ENCODE measurements at places on chromosomes 5 and 9. TPM values are rescaled to one million over a fixed set of nuclear protein-coding genes. Genes with fewer than 3 reads are reported as not detected.
A peak's percentile ranks its signal among the peaks of the same experiment; 100 is the strongest.

DNA sequence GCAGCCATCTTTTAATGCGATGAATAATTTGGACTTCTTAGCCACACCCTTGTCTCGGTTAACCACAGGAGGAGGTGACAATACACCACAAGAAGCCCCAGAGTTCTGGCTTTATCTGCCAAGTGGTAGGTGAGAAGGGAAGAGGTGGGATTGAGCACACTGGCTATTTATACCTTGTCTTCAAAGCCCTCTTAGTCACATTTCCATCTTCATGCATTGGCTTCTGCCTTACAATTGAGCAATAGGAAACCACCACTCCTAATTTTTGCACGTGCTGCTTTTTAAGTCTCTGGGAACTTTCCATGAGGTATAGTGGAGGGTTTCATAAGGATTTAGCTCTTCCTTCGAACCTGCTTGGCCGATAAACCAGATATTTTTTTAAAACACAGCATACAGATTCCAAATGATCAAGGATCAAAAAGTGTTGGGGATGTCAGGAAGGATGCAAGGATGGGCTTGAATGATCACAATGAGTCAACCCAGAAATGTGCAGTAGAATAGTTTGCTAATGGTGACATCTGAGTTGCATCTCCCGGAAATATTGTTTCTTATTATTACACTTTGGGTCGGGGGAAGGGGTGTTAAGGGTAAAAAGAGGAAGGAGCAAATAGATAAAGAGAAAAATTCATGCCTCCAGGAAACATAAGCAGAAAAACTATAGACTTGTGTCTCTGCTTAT, 25.5 kb downstream of the PLAC8L1 start:
- H3K27ac ChIP-seq = no peak overlapping the region
- no peaks in the 10 kb centered on the region for H3K4me1 ChIP-seq
- no peaks in the 10 kb centered on the region for H3K27me3 ChIP-seq
- no peak overlapping the region for H3K4me3 ChIP-seq
- no peak for DNase-seq
- H3K36me3 ChIP-seq = no peaks in the 10 kb centered on the region

DNA sequence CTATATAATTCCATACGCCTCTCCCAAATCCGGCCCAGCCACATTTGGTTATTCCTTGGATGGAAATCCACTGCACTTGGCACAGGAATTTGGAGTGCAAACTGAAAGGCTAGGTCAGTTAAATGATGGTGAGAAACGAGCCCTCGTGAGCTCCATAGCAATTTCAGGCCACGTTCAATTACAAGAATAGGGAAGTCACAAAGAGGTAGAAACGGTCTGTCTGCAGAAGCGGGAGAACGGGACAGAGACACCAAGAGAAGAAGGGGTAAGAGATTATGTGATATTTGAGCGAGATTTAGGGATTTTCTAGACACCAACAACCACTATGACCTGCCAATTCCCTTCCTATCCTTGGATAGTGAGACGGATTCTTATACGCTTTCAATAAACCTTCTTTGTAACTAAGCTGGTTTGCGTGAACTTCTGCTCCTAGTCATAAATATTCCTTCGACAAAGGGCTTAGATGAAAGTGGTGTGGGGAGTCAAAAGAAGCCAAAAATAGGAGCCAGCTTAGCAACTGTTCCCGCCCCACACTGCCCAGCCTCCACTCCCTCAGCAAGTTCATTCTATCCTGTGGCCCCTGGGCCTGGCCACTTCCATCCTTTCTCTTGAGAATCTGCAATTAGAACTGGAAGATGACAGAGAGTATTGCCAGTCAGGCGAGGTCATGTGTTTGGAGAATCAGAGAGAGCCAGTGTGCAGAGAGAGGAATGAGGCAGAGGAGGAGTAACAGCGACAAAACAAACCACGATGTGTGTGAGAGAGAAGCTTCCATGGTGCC, 118.4 kb downstream of the ZNF608 start:
- no peak overlapping the region for H3K27ac ChIP-seq
- H3K4me1 ChIP-seq = peaks cover 16% of the 10 kb centered on the region
- no peak overlapping the region for H3K4me3 ChIP-seq
- H3K27me3 ChIP-seq = no peaks in the 10 kb centered on the region
- DNase-seq = no peak

DNA sequence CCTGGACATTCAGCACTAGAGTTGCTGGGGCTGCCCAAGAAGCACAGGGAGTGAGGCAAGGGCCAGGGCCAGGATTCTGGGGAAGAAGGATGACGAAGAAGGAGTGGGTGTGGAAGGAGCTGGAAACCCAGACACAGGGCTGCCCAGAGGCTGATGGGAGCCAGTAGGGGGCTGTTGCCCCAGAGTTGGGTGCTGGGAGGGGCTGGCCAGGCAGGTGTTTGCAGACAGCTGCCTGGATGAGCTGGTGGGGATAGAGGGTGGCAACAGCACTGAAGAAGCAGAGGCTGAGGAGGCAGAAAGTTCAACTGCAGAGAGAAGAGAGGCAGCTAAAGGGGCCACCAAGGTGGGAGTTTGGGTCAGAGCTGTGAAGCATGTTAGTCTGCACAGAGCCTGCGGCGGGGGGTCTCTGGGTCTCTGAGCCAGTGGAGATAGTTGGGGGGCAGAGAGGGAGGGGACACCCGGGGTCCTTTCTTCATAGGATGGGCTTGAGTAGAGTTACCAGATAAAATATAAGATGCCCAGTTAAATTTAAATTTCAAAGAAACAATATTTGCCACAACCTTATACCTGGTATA, 2.5 kb upstream of the AQP7 start:
- no peak overlapping the region for H3K27ac ChIP-seq
- peaks cover 8% of the 10 kb centered on the region for H3K27me3 ChIP-seq
- no peak for DNase-seq
- H3K4me3 ChIP-seq = no peak overlapping the region

- DNase-seq = peak; percentile 38
- H3K4me3 ChIP-seq = peak overlapping the region; percentile 92
- H3K36me3 ChIP-seq = peaks cover 14% of the 10 kb centered on the region
- peaks cover 52% of the 10 kb centered on the region for H3K4me1 ChIP-seq
- H3K27me3 ChIP-seq = peaks cover 10% of the 10 kb centered on the region
Observed at GRCh38 chr9:129140397-129141065, 29.3 kb downstream of the PTPA start.

GRCh38 chr9:96420468-96421219, 2.5 kb upstream of the ZNF367 start:
- H3K27ac ChIP-seq = no peak overlapping the region
- peaks cover 4% of the 10 kb centered on the region for H3K4me1 ChIP-seq
- peaks cover 5% of the 10 kb centered on the region for H3K27me3 ChIP-seq

GRCh38 chr5:17989036-17989435, 354.8 kb downstream of the TAF11L14 start:
- H3K27me3 ChIP-seq = no peaks in the 10 kb centered on the region
- DNase-seq = no peak
- no peaks in the 10 kb centered on the region for H3K36me3 ChIP-seq
- H3K27ac ChIP-seq = no peak overlapping the region
- no peak overlapping the region for H3K4me3 ChIP-seq
- no peaks in the 10 kb centered on the region for H3K4me1 ChIP-seq

GRCh38 chr9:125406810-125407087, 145.1 kb downstream of the GAPVD1 start:
- H3K27ac ChIP-seq = no peak overlapping the region
- H3K36me3 ChIP-seq = peaks cover 10% of the 10 kb centered on the region
- peaks cover 15% of the 10 kb centered on the region for H3K27me3 ChIP-seq
- H3K4me3 ChIP-seq = peak overlapping the region; percentile 11

DNA sequence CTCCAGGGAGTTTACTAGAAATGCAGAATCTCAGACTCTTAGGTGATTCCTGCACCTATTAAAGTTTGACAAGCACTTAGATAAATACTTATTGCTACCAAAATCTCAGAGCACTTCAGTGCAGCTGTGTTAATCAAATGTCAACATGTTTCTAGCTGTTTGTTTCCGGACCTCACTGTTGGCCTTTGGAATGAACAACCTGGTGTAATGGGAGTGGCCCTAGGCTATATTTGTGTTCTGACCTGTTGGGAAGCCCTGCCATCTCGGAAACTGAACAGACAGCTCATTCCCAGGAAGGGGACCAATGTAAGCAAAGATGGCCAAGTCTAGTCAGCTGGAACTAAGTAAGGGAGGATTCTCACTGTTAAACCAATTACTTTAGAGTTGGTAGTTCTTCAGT, 145.0 kb upstream of the SLC28A3 start:
- no peaks in the 10 kb centered on the region for H3K4me1 ChIP-seq
- peaks cover 4% of the 10 kb centered on the region for H3K27me3 ChIP-seq

GRCh38 chr5:157150995-157151394, 8.3 kb upstream of the MED7 start:
- H3K27ac ChIP-seq = no peak overlapping the region
- no peaks in the 10 kb centered on the region for H3K4me1 ChIP-seq
- no peaks in the 10 kb centered on the region for H3K27me3 ChIP-seq
- no peak for DNase-seq

DNA sequence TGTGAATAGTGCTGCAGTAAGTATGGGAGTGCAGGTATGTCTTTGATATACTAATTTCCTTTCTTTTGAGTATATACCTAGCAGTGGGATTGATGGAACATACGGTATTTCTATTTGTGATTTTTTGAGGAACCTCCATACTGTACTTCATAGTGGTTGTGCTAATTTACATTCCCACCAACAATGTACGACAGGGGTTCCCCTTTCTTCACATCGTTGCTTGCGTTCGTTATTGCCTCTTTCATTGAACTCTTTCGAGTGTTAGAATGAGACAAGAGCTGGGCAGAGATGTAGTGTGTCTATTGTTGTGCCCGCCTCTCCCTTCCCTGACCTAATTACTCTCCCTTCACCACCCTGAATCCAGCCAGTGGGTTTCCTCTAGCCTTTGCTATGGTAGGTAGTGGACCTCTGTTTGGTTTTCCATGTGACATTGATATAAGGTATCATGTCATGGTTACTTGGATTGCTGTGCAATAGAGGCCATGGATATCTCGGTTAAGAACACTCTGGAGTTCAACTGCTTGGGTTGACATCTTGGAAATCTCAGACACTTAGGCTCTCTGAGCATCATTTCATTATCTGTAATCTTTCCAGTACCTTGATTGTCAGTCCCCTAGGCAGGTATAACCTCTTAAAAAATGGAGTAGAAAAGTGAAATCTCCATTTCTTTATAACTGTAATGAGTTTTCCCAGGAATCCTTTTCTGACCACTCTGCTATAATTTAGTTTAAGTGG, 19.5 kb downstream of the AOPEP start:
- no peak overlapping the region for H3K27ac ChIP-seq
- H3K4me1 ChIP-seq = peaks cover 5% of the 10 kb centered on the region
- H3K27me3 ChIP-seq = no peaks in the 10 kb centered on the region
- no peak for DNase-seq
- no peak overlapping the region for H3K4me3 ChIP-seq
- H3K36me3 ChIP-seq = peaks cover 12% of the 10 kb centered on the region

GRCh38 chr5:56476487-56476856, 243.3 kb upstream of the ANKRD55 start:
- H3K4me1 ChIP-seq = peaks cover 26% of the 10 kb centered on the region
- no peak overlapping the region for H3K4me3 ChIP-seq
- H3K27me3 ChIP-seq = no peaks in the 10 kb centered on the region
- H3K27ac ChIP-seq = no peak overlapping the region
- H3K36me3 ChIP-seq = no peaks in the 10 kb centered on the region

- H3K4me3 ChIP-seq = no peak overlapping the region
- H3K27me3 ChIP-seq = peaks cover 2% of the 10 kb centered on the region
- H3K36me3 ChIP-seq = no peaks in the 10 kb centered on the region
- DNase-seq = peak; percentile 9
- no peak overlapping the region for H3K27ac ChIP-seq
Observed at GRCh38 chr5:175195698-175196656, 248.0 kb downstream of the DRD1 start.

DNA sequence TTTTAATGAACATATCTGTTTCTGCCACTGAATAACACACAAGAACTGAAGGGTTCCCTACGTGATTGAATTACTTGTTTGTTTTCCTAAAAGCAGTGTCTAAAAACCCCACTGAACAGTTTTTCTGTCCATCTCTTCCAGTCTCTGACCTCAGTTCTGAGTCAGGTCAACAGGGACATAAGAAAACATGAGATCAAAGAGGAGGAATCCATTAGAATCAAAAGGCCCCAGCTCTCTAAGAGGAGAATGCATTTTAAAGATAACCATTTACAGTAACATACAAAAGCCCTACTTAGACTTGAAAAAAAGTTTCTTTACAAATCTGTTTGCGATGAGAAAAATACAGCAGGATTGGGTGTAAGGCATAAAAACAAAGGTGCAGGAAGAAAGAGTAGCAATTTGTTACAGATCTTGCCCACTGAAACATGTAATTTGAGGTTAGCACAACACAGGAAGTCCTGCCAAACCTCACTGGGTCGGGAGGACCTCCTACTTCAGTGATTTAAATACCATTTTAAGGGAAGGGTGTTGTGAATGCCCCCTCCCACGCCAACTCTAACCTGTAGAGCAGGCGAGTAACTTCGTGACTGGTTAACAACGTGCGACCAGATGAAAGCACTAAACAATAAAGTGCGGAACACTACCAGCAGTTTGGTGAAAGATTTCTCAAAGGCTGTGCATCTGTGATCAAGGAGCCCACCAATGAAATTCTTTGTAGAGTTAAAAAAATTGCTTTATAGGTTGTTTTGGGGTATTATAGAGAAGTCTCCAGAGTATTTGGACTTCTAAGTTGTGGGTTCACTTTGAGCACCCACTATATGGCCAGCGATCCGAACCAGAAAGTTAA, 1.3 kb downstream of the QSOX2 start:
- no peaks in the 10 kb centered on the region for H3K36me3 ChIP-seq
- peaks cover 10% of the 10 kb centered on the region for H3K27me3 ChIP-seq
- peak overlapping the region; percentile 93 for H3K4me3 ChIP-seq
- no peak for DNase-seq
- H3K4me1 ChIP-seq = peaks cover 26% of the 10 kb centered on the region

DNA sequence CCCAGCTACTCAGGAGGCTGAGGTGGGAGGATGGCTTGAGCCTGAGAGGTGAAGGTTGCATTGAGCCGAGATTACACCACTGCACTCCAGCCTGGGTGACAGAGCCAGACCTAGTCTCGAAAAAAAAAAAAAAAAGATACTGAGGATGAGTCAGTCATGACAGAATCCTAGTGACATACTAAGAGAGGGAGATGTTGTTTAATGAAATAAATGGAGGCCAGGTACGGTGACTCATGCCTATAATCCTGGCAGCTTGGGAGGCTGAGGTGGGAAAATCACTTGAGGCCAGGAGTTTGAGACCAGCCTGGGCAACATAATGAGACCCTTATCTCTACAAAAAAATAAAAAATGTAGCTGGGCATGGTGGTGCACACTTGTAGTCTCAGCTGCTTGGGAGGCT, 107.2 kb downstream of the ZFAND5 start:
- no peaks in the 10 kb centered on the region for H3K4me1 ChIP-seq
- H3K27ac ChIP-seq = no peak overlapping the region
- DNase-seq = no peak
- no peaks in the 10 kb centered on the region for H3K27me3 ChIP-seq
- H3K4me3 ChIP-seq = no peak overlapping the region
- H3K36me3 ChIP-seq = no peaks in the 10 kb centered on the region

- DNase-seq = no peak
- H3K27me3 ChIP-seq = no peaks in the 10 kb centered on the region
- no peak overlapping the region for H3K4me3 ChIP-seq
- H3K4me1 ChIP-seq = no peaks in the 10 kb centered on the region
- no peak overlapping the region for H3K27ac ChIP-seq
Observed at GRCh38 chr5:68261169-68261568, 45.6 kb downstream of the PIK3R1 start.

Gene MYOT
- total RNA-seq = not detected

Gene CNTNAP3B
- total RNA-seq = 4.1 TPM

Gene AIF1L
- 16.3 TPM for total RNA-seq

Gene RHOBTB3
- 22.8 TPM for total RNA-seq

Gene UBE2D2
- total RNA-seq = 214 TPM

Gene ENTPD8
- 0.21 TPM for total RNA-seq

Gene CTXN3
- 5.4 TPM for total RNA-seq

Gene LCN1
- not detected for total RNA-seq

Gene FAM193B
- 97.6 TPM for total RNA-seq

Gene GABBR2
- total RNA-seq = 0.46 TPM

Gene SMC2
- 19.7 TPM for total RNA-seq

Gene NEUROG1
- not detected for total RNA-seq

Gene LRRC70
- total RNA-seq = 35.0 TPM

Gene PDCD1LG2
- total RNA-seq = not detected

Gene NTNG2
- 0.38 TPM for total RNA-seq
